ENCODE measurements at places on chromosomes 11 and 22.
A peak's percentile ranks its signal among the peaks of the same experiment; 100 is the strongest.

GRCh38 chr11:1875093-1875850 is 16.4 kb downstream of the PRR33 start:
- DNase-seq, result no peak

GRCh38 chr11:61053191-61053590 is 49.1 kb upstream of the CD5 start:
- no peak for DNase-seq

GRCh38 chr11:65128182-65129145 is 5.9 kb downstream of the SYVN1 start:
- DNase-seq, result no peak

DNA sequence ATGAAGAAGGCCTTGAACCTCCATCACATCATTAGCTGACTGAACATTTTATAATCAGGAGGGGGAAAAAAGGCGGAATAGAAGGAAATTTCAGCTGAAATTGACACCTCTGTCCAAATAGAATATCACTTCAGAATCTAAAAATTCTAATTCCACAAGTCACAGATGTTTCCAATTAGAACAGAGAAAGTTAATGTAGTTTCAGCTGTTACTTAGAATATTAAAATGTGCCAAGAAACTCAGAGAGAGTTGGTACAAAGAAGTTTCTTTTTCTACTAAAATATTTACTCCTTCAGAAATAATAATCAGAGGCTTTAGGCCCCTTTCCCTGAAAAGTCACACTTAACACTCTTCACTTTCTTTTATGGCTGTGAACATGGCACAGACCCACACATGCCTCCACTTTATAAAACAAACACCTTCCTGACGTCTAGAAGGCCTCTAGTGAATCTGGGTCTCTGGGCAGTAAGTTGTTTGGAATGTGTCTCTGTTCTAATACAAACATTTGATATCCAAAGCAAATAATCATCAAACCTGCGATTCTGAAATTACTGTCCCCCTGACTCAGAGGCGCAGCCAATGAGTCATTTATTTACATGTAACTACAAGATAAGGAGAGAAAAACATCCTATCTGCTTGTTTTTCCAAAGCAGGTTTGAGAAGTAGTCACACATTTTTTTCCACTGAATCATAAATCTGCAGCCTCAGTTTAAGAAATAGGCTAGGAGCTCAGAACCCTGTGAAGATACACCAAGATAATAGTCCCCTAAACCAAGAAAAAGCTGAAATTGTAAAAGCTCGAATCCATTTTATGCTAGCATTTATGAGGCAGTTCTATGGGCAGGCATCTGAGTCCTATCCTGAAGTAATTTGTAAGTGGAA is 148.4 kb downstream of the ME3 start:
- DNase-seq, result peak; percentile 95

GRCh38 chr22:42621505-42622002 is 6.9 kb upstream of the POLDIP3 start:
- peak; percentile 90 for DNase-seq

DNA sequence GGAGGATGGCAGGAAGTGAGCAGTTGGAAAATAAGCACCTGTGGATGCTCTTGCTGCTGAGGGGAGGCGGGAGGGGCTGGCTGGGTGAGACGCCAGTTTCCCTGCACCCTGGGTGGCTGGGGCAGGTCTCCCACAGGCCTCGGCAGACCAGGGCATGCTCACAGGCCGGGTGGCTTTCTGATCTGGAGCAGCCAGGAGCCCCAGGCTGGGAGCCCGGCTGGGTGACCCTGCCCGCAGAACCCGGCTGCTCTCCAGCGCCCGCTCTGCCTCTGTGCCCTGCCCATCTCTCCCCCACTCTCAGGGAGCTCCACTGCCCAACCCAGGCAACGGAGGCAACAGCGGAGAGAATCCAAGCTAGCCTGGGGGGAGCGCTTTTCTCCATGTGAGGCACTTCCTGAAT is 24.6 kb downstream of the DCPS start:
- DNase-seq, result no peak

DNA sequence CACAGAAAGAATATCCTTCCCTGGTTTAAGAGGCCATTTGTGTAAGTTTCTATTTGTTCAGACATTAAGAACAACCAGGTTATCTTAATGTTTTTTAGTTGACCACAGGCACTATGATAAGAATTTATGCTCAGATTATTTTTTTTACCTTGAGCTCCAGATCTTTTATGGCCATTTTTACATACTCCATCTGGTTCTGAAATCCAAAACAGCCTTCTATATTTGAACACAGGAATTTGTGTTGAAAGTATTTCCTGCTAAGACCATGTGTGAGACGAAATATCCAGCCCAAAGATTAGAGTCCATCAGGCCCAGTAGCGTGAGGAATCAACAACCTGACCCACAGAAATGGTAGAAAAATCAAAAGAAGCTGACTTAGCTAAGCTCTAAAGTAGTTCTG is 569.9 kb upstream of the FAT3 start:
- DNase-seq, result no peak

DNA sequence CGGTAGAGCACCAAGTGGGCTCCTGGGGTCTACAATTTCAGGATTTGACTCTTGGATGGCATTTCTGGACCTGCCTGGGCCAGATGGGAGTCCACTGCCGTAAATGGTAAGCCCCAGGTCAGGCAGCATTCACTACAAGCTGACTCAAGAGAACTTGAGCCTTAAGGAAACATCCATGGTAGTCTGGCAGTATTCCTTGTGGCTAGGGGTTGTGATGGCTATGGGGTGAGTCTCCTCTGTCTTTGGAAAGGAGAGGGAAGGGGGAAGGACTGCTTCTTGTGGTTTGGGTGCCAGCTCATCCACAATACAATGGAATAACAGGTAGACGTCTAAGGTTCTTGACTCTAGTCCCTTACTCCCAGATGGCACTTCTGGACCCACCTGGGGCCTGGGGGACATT is 32.3 kb upstream of the POU2AF2 start:
- no peak for DNase-seq

GRCh38 chr22:20748731-20749428 is 25.0 kb upstream of the SERPIND1 start:
- no peak for DNase-seq

DNA sequence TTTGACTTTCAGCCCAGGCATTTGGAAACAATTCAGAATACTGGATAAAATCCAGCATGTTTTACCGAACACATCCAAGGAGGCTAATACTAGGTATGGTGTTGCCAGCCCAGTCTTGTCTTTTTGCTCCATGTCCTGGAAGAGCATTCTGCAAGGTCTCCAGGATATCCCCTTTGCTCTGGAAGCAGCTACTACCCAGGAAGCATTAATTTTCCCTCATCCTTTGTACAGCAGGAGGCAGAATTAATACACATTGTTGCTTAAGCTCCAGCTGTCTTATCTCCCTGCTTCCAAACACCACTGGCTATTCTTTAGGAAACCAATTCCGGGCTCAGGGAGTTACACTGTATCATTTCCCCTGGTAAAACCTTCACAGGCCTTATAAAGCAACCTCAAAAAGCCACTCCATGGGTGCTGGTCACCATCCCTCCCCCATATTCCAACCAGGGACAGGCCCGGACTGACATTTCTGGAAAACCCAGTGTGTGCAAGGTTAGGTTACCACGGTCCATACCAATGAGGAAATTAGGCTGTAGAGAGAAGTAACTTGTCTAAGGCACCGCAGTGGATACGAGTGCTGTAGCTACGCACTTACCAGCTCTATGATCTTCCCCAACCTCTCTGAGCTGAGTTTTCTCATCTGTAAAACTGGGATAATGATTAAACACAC is 1.5 kb upstream of the UBASH3B start:
- peak; percentile 32 for DNase-seq

DNA sequence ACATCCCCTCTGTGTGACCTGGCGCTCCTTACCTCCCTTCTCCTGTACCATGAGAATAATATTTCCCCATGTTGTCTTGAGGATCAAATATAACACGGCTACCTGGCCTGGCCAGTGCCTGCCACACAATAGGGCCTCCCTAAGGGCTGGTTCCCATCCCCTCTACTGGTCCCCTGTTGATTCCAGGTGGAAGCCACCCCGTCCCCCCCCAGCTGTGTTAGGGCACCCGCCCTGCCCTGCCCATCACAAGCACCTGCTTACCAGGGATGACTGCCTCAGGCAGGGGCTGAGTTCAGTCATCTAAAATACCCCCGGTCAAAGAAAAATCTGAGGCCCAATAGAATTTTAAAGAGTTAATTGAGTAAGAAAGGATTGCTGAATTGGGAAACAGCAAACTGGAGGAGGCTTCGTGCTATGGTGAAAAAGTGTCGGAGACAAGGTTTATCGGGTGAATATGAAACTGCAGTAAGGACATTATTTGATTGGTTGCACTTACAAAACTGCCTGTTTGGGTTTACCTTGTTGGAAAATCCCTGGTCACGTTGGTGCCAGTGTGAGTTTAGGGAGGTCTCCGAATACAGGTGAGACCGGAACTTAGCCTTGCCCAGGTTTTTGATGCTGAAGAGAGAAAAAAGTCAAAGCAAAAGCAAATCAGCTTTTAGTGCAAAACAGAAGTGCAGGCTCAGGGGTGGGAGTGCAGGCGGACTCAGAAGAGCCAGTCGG is 5.2 kb downstream of the APOL1 start:
- no peak for DNase-seq

GRCh38 chr11:62974848-62975522 is 9.8 kb downstream of the SLC22A6 start:
- DNase-seq, result no peak

DNA sequence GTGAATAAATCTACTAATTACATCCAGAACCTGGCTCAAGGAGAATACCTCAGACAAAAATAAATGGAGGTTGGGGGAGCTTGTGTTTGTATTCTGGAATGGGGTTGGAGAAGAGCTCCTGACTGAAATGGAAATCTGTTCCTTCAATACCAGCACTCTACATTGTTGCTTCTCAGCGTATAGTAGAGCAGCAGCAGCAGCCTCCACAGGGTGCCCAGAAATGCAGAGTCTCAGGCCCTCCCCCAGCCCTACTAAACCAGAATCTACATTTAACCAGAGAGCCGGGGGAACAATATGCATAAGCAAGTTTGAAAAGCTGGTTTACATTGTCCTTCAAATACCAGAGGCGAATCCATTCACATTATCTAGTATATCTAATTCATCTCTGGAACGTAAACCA is 474.8 kb downstream of the NTM start:
- DNase-seq, result no peak

- DNase-seq, result no peak
These were observed 19.6 kb downstream of the CABP7 start for GRCh38 chr22:29739346-29739875.

DNA sequence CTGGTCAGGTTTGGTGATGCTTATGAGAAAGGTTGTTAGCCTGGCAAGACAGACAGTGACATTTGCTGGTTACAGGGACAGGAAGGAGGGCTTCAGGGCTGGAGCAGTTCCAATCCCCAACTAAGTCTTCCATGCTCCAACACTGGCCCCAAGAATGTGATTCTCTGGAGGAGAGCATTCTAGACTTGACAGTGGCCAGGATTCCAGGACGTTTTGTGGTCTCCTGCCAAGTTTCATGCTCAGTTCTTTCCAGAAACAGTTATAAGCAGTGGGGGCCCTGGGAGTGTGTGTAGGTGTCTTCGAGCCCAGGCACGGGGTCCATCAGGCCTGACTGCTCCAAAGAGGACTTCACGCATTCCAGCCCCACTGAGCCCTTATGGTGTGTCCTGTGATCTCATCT is 8.9 kb upstream of the GRK3 start:
- no peak for DNase-seq

DNA sequence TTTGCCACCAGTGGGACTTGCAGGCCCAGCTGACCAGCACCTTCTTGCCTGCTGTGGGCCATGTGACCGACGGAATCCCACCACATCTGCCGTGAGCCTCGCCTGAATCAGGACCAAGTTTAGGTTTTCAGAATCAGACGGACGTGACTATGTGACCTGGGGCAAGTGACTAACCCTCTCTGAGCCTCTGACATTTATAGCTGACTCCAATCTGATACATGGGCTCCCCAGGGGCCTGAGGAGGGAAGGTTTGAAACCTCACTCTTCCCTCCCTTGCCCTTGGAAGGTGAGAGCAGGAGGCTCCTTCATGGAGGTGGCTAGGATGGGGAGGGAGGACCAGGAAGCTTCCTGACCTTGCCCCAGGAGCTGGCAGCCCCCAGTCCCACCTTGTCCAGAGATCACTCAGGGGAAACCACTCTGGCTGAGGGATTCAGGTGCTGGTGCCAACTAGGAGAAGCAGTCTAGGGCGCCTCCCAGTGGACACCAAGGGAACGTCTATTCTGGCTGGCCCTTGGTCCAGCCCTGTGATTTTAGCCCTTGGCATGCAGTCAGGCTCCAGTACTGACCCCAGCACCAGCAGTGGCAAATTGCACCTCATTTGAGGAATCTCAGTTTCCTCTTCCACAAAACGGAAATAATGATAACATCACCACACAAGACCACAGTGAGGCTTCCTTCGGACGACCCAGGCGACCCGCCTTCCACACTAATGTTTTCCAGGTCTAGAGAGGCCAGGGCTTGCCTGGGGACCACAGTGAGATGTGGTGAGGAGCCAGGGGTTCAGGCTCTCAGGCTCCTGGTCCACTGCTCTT is 47.2 kb upstream of the SYT7 start:
- peak; percentile 28 for DNase-seq

- DNase-seq, result no peak
These were observed 195.2 kb upstream of the RAG2 start for GRCh38 chr11:36792996-36793914.

DNA sequence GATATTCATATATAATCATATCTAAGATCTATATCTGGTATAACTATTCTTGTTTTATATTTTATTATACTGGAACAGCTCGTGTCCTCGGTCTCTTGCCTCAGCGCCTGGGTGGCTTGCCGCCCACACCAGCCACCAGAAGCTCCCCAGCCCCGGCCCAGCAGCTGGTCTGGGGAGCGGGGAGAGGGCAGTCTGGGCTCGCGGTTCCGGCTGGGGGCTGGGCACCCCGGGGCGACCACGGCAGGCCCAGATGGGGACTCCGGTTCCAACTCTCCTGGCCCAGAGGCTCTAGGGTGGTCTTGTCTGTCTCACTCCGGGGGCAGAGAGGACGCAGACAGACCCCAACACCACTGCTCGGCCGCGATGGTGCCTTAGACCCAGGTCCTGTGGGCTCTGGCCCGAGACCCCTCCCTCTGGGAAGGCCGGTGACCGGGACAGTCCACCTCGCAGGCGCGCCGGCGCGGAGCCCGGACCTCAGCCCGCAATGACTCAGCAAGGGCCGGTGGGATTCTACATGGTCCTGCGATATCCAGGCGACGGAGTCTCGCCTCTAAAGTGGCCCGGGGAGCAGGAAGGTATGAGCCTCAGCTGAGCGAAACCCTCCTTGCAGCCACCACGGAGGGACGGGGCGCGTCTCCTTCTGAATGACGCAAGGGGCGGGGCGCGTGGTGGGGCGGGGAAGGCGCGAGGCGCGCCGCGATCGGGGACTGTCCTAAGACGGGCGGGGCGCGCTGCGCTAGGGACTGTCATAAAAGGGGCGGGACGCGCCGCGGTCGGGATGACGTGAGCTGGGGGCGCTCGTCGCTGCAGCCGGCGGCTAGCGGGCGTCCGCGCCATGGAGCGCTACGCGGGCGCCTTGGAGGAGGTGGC is at the start of gene DGCR6:
TSS of gene DGCR6 (plus strand) at position 781 of the 870 bp plus-strand sequence. CDS start at position 836, 55 bp downstream.
- DNase-seq, result no peak

Data from Caki2 (cell line).